NCI-H1092 (cell line): ENCODE measurements at places on chromosomes 1 and 21.

DNA sequence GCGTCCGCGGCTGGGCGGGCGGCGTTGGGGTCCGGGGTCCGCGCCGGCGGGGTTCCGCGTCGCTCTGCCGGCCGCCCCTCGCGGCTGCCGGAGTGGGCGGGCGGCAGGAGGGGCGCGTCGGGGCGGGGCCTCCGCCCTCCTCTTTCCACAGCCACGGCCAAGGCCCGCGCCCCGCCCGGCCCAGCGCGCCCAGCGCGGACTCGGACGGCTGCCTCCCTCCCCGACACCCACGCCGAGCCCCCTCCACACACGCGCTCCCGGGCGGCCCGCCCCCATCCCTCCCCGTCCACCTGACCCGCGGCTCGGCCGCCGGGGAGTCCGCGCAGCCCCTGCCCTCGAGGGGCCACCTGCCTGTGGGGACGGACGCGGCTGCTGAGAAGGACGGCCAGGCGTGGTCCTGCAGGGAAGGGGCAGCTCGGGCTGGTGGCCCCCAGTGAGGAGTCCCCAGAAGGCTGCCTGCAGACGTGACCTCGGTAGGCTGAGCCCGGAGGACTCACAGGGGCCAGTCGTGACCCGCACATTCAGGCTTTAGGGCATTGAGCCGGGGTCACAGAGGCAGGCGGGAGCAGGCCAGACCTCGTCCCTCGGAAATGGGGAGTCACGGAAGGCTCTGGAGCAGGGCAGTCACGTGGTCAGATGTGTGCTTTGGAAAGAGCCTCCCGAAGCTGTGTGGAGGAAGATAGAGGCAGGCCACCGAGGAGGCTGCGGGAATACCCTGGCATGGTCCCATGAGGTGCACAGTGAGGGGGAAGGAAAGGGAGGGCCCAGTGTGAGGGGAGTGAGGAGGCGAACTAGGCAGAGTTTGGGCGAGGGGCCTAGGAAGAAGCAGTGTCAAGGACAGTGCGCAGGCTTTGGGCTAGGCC lies at the start of gene COL8A2:
Gene COL8A2, minus strand, starts transcription at position 94 of the 863 bp plus-strand sequence. CDS start 24,980 bp downstream, outside the sequence.
- DNase-seq = no peak

- DNase-seq = no peak
These were observed 35.3 kb upstream of the TTC4 start for GRCh38 chr1:54680387-54680786.

- DNase-seq = no peak
These were observed 48.5 kb upstream of the ACOT11 start for GRCh38 chr1:54499360-54500106.

DNA sequence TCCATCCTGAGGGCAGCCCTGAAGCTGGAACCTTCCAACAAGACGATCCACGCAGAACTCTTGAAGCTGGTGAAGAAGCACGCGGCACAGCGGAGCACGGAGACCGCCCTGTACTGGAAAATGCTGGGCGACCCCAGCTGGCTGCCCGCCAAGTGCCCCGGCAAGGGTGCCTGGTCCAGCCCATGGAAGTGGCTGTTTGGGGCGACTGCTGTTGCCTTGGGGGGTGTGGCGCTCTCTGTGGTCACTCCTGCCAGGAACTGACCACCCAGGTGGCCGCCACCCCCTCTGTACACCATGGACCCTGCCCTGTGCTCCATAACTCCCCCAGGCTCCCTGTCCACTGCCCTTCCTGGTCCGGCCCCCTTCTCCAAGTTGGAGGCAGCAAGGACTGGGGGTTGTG lies 90.8 kb downstream of the PPP1R12B start:
- DNase-seq = no peak

GRCh38 chr1:150557813-150558212 lies 8.6 kb downstream of the ADAMTSL4 start:
- no peak for DNase-seq

GRCh38 chr1:230577537-230577936 lies 64.7 kb upstream of the COG2 start:
- no peak for DNase-seq

DNA sequence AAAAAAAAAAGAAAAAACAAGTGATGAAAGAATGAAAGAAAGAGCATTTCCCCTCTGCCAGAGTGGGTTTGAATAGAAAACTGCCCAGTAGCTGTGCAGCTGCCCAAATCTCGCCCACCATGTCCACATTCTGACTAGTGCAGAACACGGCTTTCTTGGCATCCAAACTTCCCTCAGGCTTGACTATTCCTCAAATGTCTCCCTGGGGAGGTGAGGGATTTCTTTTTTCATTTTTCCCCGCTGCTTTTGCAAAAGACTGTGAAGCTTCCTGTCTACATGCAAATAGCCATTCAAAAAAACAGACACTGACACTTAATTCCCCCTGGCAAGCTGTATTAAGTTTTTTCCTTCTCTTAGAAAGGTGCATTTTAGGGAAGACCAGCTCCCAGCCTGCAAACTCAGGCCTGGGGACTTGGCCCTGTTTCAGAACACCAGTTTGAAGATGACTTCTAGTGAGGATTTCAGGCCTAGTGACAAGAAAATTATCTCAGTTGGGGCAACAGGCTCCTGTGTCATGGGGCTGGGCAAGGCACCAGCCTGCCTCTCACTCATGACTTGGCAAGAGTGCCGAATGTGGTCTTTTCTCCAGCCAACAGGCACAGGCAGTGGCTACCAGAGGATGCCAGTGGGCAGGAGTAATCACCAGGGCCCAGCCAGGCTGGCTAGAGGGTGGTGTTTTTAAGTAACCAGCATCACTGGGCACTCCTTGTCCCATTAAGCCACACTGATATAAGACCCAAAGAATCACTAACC lies 178.1 kb upstream of the NFIA start:
- DNase-seq = no peak

DNA sequence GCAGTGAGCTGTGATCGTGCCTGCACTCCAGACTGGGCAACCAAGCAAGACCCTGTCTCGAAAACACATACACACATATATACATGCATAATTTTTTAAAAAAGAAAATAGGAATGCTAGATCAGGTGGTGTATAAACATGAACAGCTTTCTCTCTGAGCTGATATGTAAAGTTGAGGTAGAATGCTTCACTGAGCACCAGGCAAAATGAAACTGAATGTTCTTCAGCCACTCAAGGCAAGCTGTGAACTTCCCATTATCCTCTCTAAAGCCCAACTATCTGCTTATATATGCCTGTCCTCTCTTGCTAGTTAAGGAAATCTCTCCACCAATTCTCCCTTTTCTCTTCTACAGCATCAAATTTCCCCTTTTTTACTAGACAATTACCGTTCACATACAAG lies 93.0 kb downstream of the NUF2 start:
- no peak for DNase-seq
